ENCODE measurements at places on chromosomes 16 and 17. TPM values are rescaled to one million over a fixed set of nuclear protein-coding genes. Genes with fewer than 3 reads are reported as not detected.

GRCh38 chr16:85842435-85842834 lies 42.9 kb downstream of the COX4I1 start:
- no peak for DNase-seq

GRCh38 chr16:68590201-68590994 lies 51.3 kb downstream of the ZFP90 start:
- peak; percentile 37 for DNase-seq

DNA sequence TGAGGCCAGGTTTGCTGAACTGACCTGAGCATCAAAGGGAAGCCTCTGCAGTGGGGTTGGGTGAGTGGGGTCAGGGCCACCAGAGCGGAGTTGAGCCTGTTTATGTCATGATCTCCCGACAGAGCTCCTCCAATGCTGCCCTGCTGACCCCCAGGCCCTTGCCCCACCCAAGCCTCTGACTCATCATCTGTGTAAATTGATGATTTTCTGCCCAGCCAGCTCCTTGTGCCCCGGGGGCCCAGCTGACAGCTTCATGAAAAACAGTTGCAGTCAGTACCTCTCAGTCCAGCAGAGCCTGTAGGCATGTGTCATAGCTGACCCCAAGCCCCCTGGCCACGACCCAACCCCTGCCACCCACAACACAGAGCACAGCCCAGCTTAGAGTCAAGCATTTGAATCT lies 134.9 kb downstream of the CCT6B start:
- no peak for DNase-seq

The ADAD2 gene
- not detected for total RNA-seq
